ENCODE measurements at places on chromosomes 4 and X.

GRCh38 chr4:36427696-36428095 is 146.3 kb downstream of the DTHD1 start:
- no peak for DNase-seq

DNA sequence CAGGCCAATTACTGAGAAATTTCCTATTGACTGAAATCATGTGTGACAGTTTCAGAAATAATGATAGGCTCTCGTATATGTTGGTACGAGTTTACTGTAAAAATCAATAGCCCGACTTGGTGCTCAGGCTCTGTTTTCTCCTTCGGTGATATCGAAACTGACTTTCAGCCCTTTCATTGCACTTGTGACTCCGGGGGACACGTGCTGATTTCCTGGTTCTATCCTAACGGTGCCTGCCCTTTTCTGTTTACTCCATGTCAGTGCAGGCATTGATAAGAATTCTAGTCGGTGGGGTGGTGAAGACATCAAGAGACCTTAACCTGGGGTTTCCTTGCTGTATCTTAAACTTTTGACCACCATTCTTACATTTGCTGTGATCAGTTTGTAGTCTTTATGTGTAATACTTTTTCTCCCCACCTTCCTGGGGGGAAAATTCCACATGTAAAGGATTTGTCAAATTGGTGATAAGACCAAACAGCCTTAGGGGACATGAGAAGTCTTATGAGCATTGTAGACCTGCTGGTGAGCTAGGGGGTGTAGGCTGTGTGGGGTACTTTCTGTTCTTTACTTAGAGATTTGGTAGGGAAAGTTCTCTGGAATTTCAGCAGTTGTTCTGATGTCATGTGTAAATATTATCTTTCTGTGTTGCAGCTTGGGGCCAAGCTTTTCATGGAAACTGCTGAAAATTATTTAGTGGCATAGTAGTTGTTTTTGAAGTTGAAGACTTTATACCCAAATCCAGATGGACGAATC is 52.7 kb downstream of the TMEM131L start:
- no peak for DNase-seq

DNA sequence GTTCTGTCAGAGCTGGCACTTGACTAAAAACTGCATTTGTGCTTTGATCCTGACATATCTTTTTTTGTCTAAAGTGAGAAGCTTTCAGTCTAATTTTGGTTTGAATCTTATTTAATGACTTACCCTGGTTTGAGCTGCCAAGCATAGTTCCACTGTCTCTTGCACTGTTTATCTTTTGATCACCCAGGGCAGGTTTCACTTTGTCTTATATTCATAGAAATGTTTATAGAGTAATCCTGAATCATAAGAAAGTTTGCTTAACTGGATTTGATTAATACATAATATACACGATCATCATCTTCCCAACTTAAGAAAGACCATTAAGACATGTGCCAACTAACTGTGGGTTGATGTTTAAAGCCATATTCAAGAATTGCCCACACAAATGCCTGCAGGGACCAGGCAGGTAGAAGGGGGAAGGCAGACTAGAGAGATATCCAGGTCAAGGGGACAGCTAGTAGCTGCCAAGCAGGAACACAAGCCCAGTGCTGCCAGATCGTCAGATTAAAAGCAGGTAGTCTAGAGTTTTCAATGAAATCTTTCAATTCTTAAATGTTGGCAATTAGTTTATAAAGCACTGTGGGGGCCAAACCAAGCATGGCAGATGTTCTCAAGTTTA is 1.9 kb downstream of the GK start:
- no peak for DNase-seq

- DNase-seq, result no peak
Observed at GRCh38 chr4:101914761-101915160, 124.2 kb downstream of the BANK1 start.

DNA sequence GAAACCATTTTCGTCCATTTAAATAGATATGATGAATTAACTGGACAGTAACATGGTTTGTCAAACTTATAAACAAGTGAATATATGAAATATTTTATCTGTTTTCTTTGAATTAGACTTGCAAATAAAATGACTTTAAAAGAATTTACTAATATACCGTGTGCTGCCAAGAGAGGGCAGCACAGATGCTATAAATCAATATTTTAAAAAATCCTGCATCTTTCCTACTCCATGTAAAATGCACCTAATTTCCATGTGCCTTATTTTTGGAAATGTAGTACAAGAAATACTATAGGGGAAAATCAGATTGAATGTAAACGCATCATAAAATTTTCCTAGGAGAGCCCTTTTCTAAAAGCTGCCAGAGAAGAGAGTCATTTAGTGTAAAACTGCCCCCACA is 62.2 kb downstream of the PRKX start:
- DNase-seq, result peak; percentile 0

GRCh38 chrX:39661116-39661907 is 436.4 kb downstream of the BCOR start:
- DNase-seq, result no peak

DNA sequence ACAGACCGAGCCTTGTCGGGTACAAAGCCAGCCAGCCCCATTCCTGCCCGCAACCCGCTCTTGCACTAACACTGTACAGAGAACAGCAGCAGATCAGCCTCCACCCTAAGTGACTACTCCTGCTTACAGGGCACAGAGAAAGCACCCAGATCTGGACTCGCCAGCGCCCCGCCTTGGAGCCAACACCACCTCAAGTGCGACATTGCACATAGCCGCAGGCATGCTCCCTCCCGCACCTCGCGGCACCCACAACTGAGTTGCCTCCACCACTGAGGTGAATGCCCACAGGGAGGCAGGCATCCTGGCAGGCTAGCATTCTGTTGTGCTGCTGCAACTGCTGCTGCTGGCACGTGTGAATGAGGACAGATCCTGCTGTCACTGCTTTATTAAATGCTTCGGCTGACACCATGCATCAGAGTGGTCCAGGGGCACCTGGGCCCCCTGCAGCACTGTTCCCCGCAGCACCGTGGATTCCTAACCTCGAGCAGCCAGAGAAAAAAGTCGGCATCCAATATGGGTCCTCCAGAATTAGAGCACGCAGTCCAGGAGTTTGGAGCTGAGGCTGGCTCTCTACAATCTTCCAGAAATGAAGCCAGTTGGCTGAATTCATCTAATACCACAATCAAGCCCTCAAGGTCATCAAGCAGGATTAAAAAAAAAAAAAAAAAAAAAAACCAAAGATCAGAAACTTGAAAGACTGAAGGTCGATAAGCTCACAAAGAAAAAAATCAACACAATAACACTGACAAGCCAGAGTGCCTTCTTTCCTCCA is 352.9 kb downstream of the GASK1B start:
- no peak for DNase-seq

- DNase-seq, result no peak
Observed at GRCh38 chrX:155876704-155877103, 4.4 kb upstream of the VAMP7 start.

GRCh38 chr4:101141230-101141629 is 206.1 kb downstream of the PPP3CA start:
- no peak for DNase-seq

GRCh38 chr4:174581901-174582300 is 59.6 kb upstream of the HPGD start:
- DNase-seq, result no peak

- DNase-seq, result no peak
Observed at GRCh38 chr4:186234367-186234766, 7.1 kb downstream of the KLKB1 start.

- peak; percentile 57 for DNase-seq
Observed at GRCh38 chrX:49840679-49841078, 11.6 kb downstream of the PAGE4 start.

- no peak for DNase-seq
Observed at GRCh38 chr4:924107-925096, 7.7 kb downstream of the GAK start.

DNA sequence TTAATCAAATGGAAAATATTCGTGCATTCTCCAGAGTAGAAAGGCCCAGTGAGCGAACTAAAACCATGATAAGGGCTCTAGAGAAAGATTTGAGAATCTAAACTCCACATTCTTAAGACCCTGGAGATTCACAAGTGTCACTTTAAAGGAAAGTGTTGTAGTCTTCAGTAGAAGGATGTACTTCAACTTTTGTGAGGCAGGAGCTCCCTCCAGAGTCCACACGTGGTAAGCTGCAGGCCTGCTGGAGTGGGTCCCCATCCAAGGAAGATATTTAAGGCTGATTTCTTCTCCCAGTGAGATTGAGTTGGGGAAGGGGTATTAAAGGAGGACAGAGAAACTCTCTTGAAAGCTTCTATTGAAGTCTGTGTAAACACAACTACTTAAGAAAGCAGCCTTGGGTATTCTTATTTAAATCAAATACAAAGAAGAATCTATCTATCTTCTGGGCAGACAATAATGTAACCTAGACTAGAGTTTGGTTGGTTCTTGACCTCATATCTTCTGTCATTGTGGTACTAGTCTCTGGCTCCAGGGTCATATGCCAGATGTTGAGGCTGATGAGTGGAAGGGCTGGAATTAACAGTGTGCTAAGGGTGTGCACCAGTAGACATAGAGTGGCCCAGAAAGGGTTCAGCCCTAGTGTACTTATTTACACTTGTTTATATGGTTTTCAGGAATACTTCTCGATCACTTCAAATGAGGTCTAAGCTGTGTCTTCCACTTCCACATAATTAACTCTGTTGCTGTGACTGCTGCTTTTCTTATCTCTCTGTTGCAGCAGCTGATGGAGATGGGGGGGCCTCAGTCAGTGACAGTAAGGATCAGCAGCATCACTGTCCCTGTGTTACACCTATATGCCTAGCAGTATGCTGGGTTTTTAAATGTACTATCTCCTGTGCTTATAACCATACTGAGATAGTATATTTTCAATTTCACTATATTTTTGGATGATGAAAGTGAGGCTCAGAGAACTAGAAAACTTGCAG is 76.1 kb downstream of the HMGB2 start:
- peak; percentile 63 for DNase-seq

GRCh38 chr4:151166636-151167035 is 67.2 kb downstream of the RPS3A start:
- DNase-seq, result no peak

DNA sequence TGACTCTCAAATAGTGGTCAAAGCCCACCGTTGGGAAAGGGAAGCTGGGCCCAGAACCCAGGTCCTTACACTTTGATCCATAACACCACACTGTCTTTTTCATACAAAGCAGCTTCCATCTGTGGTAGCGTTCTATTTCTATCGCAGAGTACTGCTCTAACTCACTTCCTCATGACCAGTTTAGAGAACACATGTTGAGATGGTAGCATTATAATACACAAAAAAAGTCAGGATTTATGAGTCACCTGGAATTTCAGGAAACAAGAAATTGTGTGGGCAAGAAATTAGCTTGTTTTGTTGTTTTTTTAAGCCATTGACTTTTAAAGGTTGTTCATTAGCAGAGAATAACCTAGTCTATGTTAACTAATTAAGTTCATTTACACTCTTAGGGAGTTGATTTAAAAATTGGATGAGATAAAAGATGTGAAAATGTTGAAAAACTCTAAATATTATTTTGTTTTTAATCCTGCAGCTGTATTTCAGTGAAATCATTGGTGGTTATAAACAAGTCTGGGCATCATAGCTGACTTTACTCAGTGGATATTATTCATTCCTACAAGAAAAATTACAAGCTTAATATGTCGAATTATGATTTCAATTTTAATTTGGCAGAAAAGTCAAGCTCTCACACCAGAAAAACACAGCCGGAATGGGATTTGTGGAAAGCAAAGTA is 1011.1 kb upstream of the HS3ST1 start:
- DNase-seq, result no peak

DNA sequence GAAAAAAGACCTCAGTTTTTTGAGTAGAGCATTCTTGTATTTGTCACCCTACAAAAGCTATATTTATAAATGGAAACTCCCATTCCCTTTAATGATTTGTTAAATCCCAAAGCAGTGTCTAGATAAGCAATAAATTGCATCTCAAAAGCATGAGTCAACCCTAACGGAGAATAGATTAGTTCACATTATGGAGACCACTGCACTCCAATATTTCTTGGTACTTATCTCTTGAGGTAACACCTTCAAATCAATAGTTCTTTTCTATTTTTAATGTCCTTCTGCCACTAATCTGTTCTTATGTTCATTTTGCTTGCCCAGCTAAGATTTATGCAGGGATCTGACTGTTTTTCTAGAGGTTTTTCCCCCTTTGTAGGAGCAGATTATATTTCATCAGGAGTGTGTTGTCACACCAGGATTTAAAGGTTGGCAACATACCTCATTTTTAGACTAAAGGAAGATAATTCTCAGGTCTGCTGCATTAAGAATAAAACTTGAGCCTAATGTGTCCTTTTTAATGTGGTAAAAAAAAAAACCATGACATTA is 91.4 kb upstream of the ADGRG2 start:
- DNase-seq, result no peak

DNA sequence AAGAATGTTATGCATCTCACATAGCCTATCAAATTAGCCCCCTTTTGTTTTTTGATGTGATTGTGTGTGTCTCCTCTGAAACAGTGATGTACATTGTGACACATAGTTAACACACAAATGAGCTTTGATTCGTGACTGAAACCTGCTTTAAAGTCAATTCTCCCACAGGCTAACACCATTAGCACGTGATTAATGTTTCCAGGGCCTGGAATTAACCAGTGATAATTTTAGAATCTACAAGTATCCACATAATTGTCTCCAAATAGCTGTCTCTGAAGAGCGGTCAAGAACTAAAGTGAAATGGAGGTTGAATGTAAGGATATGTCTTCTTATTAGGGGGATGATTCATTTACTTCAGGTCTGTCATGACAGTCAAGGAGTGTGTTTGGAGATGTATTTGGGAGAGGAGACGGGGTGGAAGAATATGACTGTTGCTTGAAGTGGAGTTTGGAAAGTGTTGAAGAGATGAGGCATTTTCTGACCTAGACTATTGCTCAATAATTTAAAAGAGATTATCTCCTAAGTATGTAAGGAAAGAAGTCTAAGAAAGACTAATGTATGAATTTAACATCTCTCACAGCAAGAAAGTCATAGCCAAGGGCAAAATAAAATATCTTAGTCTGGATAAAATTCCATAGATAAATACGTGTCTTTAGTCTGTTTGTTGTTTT is 13.7 kb upstream of the RASGEF1B start:
- DNase-seq, result no peak

GRCh38 chr4:105106426-105106825 is 40.2 kb upstream of the TET2 start:
- no peak for DNase-seq

DNA sequence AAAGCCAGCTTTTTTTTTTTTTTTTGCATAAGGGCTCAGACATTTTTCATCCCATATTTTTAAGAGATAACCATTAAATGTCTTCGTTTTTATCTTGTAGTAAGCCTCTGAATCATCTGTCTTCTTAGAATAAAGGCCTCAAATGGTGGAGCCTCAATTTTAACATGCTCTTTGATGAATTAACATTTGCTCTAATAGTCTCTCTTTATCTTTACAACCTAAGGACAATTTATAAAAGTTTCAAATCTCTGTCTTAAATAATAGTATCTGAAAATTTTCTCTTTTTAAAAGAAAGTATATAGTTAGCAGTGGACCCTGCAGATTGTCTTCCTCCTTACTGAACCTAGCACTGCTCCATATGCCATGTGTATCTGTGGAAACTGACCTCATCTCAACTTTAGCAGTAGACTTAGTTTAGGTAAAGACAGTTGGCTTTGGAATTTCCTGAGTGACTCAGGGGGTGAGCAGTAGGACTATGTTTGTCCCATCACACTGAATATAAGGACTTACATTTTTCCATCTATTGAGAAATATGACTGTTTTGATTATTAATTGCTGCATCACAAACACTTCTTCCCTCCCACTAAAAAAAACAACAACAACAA is 1658.0 kb downstream of the STIM2 start:
- no peak for DNase-seq

GRCh38 chr4:105780176-105780575 is 71.6 kb downstream of the GSTCD start:
- no peak for DNase-seq

Data from HCT116 (cell line).